T-helper 2 cell (primary cell): ENCODE measurements at places on chromosomes 12 and 14.

DNA sequence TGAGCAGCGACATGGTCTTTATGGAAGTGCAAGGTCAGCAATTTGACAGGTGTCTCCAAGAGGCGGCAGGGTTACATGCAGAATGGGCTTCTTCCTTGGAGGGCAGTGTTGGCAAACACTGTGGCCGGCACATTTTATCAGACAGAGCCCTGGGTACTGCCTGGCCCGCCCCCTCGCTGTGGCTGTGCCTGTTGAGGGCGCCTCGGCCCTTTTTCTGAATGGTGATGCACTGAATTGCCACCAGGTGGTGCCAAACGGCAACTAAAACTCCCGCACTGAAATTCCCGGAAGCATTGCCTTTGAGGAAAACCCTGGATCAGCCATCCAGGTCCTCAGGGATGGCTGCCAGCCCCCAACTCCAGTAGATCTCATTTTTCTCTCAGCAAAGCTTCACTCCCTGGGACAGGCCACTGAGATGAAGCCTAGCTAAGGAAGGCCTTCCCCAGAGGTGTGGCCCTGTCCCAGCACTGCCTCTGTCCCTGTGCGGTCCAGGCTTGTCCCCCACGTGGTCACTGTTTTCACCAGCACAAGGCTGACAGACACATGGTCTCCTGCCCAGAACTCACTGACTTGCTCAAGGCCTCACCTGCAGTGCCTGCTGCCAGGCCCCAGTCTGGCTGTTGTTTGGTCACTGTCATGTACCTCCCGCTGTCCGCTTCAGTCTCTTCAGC, 73.6 kb downstream of the TESC start:
- DNase-seq = no peak

GRCh38 chr12:104694711-104695110, 238.0 kb downstream of the CHST11 start:
- DNase-seq = no peak

DNA sequence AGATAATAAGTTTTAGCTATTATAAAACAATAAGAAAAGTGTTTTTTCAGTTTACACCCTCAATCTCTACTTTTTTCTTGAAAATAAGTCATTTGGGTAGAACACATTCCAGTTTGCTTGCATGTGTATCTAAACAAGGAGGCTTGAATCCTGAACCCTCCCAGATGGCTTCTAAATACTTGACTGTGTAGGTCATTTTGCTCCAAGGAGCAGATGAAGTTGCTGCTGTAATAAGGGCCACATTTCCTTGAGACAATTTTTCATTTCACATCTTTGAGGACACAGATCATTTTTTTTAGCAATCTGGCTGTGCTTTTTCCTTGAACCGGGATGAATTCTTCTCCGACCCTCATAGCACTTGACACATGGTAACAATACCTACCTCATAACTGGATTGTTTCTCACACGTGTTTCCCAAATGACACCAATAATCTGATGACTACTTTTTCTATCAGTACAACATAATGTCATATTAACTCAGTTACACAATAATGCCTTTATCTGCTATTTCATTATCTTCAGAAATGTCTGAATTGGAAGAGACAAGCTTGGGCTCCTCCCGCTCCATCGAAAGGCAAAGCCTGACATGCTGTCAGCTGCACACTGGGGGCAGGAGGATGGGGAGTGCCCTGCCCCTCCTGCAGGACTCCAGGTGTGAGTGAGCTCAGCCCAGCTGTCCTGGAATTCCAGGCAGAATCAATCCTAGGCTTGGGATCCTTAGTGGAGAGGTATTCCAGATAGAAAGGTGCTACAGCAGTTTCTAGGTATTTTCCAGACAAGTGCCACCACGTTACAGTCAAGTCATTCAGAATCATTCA, 30.9 kb downstream of the GPHB5 start:
- no peak for DNase-seq

- DNase-seq = no peak
Measured at GRCh38 chr12:29103539-29103974, 45.5 kb upstream of the FAR2 start.

DNA sequence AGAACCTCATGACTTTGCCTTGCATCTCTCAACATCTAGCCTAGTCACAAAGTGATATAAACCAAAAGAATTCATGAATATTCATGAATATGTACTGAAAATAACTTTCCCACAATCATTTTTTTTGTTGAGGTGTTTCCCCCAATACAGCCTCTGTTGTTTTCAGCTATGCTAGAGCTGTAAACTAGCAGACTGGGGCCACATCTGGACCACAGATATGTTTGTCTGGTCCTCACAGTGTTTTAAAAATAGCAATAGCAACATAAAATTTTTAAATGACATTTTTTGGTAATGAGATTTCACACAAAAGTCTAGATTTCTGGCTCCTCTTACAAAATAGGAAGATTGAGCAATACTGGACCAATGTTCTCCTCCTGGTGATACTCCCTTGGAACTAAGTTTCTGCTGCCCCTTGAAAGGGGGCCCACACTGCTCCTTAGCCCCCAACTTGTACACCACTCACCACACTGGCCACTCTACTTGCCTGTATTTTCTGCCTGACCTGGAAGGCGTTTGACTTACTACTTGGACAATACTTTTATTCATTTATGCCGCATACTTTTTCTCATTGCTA, 81.2 kb downstream of the BMP4 start:
- no peak for DNase-seq
